ENCODE measurements at places on chromosomes 4 and X.

- DNase-seq, result no peak
Observed at GRCh38 chr4:151231915-151232595, 44.9 kb upstream of the PRSS48 start.

- no peak for DNase-seq
Observed at GRCh38 chr4:144411119-144411518, 234.8 kb upstream of the HHIP start.

DNA sequence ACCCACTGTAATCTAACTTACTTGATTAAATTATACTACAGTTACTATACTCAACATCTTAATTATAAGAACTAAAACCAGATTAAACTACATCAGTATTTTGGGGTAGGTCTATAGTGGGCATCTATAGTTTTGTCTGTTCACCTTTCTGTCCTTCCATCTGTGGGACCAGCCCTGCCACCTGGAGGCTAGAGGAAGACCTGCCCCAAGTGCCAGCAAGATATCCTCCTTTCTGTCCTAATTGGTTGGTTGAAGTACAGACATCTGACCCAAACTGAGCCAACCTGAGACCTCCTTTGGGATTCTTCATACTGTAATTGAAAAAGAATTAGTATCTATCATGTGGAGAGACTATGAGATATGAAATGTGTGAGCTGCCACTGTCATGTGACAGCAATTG is 172.2 kb upstream of the TLL1 start:
- DNase-seq, result no peak

GRCh38 chrX:62928906-62929305 is 422.2 kb downstream of the SPIN4 start:
- DNase-seq, result no peak

GRCh38 chr4:26726655-26727387 is 133.8 kb upstream of the STIM2 start:
- no peak for DNase-seq

GRCh38 chr4:26275281-26275680 is 45.5 kb upstream of the RBPJ start:
- no peak for DNase-seq

DNA sequence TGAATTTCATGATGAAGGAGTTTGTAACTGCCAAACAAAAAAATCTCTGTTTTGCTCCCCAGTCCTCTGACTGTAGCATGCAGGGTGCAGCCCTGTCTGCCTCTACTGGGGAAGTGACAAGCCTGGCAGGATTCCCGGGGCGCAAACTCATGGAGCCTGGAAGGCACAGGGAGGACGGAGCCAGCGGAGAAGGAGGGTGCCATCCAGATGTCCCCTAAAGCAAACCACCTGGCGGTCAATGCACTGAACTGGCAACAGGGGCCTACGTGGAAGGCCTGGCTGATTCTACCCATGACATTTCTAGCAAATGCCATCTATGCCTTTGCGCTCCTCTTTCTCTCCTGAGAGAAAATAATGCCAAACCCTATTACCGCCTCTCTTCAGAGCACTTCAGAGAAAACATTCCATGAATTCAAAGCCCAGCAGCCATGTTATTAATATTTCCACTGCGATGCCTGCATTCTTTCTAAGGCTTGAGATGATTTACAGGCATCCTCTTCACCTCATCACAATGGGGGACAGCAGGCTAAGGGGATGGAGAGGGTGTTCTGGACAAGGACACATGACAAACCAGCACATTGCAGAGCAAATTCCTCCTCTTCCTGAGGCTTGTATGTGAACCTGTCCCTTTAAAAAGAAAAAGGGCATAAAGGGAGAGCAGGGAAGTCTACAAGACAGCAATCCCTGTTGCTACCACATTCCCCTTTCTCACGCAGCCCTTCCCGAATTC is 329.3 kb upstream of the NOCT start:
- no peak for DNase-seq

DNA sequence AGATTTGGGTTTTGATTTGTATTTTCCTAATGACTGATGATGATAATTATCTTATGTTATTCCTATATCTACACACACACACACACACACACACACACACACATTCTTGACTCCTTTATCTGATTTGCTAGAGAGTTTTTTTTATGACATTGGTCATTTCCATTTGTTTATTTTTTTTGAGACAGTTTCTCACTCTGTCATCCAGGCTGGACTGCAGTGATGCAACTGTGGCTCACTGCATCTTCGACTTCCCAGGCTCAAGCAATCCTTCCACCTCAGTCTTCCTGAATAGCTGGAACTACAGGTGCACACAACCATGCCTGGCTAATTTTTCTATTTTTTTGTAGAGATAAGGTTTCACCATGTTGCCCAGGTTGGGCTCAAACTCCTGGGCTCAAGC is 6.7 kb downstream of the ZNF81 start:
- no peak for DNase-seq

DNA sequence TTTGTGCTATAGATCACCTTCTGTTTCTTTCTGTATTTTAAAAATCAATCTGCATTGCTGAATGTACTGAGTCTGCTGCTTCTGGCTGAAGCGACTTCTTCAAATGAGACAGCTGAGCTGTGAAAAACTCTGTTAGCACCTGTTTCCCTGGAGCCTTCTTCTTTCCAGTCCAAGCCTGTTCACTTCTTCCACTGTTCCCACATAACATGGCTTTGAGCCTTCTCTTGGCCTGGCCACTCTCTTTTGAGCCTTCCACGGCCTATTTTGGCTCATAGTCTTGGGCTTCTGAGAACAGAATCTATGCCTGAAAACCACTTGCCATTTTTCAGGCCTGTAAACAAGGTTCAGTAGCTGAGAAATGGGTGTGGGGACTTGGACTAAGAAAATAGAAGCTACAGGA is 132.9 kb upstream of the IGFBP7 start:
- no peak for DNase-seq

DNA sequence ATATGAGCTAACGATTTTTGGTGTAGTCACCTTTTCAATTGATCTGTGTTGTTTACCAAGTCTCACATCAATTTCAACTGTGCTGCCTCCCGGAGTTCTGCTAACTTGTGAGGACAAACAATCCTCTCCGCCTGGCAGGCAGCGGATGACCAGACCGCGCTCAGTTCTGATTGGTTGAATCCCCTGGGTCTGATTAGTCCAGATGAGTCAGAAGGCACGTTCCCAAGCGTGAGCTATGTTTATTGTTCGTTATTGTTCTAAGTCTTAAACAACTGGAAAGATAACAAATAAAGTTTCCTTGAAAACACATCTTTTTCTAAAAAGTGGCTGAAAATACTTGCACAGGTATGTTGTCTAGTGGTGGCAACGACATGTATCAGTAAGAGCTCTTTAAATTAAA is 37.9 kb upstream of the TRPC3 start:
- DNase-seq, result no peak

- no peak for DNase-seq
Observed at GRCh38 chrX:3743801-3744439, 30.5 kb upstream of the PRKX start.

DNA sequence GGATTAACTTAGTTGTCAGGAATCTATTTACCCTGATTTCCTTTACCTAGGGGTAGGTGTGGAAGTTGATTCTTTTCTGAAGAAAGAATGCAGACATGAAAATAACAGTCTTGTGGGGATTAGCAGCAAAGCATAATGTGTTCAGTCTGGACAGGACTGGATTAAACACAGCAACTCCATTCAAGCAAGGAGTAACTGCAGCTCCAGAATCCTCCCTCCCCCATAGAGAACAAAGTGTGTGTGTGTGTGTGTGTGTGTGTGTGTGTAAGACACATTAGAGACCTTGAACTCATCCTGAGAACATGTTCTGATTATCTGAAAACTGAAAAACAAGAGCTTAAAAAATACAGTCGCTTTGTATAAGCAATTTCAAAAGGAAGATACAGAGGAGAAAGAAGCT is 9.3 kb downstream of the C4orf54 start:
- no peak for DNase-seq

- no peak for DNase-seq
Observed at GRCh38 chr4:4217113-4217512, 9.6 kb downstream of the OTOP1 start.

GRCh38 chr4:101853028-101853427 is 62.5 kb downstream of the BANK1 start:
- DNase-seq, result no peak

DNA sequence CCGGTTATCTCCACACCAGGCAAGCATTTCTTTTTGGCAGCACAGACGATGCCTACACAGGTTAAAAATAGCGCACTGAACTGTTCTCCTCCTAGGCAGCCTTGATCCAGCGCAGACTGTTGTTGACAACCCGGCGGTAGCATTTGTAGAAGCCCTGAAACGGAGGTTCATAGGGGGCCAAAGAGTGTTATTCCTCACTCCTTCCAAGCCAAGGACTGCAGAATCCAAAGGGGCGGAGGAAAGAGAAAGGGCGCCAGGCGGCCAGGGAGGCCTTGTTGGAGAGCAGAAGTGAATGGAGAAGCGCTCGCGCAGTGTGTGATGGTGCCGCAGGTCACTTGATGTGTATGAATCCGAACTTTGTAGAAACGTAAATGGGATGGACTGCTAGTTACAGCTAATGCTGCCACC is 82.7 kb downstream of the TENM3 start:
- no peak for DNase-seq

GRCh38 chr4:13328591-13328990 is 155.5 kb downstream of the RAB28 start:
- no peak for DNase-seq

DNA sequence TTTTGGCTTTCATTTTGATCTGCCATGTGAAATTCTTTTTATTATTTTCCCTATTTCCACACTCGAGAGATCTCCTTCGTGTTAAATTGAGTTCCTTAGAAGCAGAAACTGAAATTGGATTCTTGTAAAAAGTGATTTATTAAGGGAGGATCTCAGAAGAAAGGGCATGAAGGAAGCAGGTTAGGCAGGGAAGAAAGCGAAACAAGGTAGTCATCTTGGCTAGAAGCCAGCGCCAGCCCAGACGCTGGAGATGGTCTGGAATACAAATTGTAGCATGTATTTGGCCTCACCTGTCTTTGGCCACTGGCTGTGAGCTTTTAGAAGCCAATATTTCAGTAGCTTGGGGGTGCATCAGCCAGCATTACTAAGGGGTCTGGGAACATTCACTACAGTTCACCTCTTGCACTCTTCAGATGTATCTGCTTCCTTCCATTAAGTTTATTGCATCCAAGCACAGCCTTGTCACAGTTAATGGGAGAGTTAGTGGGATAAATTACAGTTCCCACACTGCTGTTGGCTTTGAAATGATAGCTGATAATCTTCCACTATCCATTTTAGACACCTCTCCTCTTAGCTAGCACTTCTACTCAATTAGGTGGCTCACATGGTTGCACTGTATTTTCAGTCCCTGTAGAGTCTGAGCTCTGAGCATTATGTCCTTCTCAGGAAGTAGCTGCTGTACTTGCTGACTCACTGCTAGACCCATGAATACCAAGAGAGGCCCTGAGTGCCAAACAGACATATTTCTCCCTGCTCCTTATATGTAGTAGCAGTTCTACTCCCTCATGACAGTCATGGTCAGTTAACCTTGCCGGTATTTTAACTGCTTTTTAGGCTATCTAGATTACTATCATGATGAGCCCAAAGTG is 14.6 kb downstream of the GRXCR1 start:
- DNase-seq, result no peak

- no peak for DNase-seq
Observed at GRCh38 chrX:42247241-42247640, 323.9 kb upstream of the CASK start.

Measured in NT2/D1 (cell line).